ENCODE measurements at places on chromosomes 7 and 10. TPM values are rescaled to one million over a fixed set of nuclear protein-coding genes. Genes with fewer than 3 reads are reported as not detected.

The SUFU gene
- 10.8 TPM for total RNA-seq

The AKR1C3 gene
- 4.0 TPM for total RNA-seq

The KLF14 gene
- 1.1 TPM for total RNA-seq

The ACSM6 gene
- total RNA-seq, result not detected

The ZPBP gene
- not detected for total RNA-seq

The DNAH11 gene
- total RNA-seq, result 1.8 TPM

The LHFPL3 gene
- total RNA-seq, result not detected

DNA sequence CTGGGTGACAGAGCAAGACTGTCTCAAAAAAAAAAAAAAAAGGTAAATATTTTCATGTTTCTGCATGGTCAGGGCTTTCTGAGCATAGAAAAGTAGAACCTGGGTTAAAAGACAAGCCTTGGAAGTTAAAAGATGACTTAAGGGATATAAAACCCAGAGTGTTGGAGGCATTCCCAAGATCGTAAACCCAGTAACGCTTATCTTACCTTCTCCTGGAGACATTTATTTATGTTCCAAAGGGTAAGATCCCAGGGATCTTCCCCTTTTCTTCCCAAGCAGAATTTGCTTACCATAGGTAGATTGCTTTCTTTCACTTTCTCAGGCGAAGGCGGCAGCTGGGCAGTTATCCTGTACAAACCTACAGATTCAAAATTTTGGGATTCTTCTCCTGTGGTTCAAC, 22.2 kb downstream of the SUGCT start:
- no peak for DNase-seq

DNA sequence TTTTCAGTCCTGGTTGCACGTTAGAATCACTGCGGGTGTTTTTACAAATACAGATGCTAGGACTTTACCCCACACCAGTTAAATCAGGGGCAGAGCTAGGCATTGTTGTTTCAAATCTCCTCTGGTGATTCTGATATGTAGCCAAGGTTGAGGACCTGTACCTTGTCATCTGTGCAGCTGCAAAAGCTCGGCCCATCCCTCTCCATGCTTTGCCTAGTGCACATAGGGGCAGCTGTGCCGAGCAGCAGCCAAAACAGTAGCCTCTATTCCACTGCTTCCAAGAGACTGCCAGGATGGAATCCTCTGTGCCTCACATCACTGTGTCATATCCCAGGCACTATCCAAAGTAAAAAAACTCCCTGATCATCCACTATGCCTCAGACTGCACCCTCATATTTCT, 181.3 kb downstream of the CDK14 start:
- DNase-seq, result peak; percentile 51

- no peak for DNase-seq
Observed at GRCh38 chr10:116669080-116669479, 48.3 kb downstream of the PNLIPRP2 start.

DNA sequence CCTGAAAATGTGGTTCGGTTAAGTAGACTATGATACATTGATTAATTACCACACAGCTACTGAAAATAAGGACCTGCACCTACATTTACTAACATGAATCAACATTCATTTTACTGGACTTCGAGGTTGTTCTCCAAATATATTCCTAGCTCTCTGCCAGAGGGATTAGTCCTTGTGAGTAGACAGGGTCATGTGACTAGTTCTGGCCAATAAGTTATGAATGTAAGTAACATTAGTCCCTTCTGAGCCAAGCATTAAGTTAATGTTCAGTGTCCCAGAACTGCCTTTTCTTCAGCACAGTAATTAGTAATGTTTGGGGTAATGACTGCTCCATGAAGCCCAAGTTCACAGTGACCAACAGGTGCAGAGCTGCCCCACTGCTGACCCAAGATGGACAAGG, 9.2 kb downstream of the ITIH5 start:
- no peak for DNase-seq

- DNase-seq, result peak; percentile 72
Observed at GRCh38 chr7:98641646-98642500, 24.8 kb downstream of the NPTX2 start.

DNA sequence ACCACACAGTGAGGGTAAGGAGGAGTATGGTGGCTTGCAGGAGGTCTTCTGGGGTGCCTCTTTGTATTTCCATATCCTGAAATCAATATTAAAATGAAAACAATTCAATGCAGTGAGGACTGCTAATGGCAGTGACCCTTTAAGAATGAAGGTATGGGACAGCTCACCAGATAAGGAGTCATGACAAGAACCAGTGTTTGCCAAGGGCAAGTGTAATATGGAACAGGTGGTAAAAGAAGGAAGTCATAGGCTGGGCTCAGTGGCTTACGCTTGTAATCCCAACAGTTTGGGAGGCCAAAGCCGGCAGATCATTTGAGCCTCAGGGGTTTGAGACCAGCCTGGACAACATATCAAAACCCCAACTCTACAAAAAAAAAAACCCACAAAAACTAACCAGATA, 20.0 kb upstream of the LIPA start:
- DNase-seq, result no peak

DNA sequence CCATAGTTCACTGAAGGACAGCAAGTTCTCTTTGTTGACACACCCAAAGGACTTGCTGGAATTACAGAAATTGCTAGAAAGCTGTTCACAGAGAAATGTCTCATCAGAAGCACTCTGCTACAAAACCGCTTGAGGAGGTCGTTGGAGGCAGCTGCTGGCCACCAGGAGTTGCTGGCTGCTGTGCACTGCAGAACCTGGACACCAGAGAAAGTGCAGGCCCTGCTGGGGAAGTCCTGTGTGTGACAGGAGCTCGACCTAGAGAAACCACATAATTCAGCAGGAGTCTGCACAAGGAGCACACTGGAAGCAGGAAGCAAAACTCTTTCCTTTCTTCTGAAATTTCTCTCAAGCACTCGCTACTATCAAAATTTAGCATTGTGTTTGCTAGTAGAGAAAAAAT, 461.5 kb upstream of the GHITM start:
- peak; percentile 58 for DNase-seq

DNA sequence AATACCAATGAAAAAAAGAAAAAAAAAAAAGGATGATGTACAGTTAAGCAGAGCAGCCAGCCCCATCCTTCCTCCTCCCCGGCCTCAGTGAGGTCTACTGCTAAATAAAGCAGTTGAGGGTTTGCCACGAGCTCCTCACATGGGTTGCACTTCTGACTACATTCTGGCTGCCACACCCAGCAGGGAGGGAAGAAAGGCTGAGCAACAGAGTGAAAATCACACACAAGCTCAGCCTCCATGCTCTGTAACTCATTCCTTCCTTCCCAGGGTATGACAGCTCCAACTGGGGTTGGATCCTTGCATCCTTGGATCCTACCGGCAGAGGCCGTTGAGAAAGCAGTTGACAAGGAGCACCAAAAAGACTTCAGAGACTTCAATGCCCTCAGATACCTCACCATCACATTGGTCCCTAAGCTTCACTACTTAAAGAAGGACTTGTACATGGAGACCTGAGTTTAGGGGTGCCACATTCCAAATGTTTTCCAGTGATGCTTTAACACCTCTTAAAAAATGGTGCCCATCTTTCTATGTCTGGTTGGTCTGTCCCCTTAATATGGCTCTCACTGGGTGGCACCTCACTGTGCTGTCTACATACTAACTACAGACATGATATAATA, 52.9 kb upstream of the PIK3CG start:
- DNase-seq, result no peak

DNA sequence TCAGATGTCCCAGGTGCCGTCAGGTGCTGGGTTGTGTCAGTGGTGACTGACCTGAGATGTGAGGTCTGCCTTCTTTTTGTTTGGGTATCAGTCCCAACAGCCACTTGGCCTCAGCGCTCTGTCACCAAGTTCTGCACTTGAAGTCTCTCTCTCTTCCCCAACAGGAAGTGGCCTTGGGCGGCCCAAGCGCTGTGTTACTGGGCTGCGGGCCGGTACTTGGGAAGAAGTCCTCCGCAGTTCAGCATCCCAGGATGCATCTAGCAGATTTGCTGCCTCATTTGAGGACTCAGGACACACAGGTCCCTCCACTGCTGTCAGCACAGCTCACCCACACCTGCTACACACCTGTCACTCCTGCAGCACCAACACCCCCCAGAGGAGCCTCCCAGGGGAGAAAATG, 40.1 kb downstream of the LYZL2 start:
- DNase-seq, result no peak

GRCh38 chr10:50610368-50610767, 13.4 kb downstream of the SGMS1 start:
- DNase-seq, result peak; percentile 89

DNA sequence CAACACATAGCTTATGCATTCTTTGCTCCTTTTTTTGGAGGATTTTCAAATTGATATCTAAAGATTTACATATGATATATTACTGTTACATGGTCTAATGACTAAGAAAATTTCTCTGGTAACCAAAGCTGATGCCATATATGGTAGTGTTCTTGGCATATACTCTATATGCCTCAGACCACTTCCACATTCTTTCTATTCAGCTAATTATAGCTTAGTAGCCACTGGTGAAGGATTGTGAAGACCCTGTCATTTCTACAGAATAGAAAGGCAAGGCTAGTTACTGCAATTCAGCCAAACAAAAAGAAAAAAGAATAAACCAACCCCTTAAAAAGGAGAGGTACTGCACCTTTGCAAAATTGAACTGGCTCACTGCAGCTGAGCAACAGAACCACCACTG, 3.7 kb downstream of the PURB start:
- DNase-seq, result no peak

- DNase-seq, result no peak
Observed at GRCh38 chr10:107496594-107496993, 332.1 kb upstream of the SORCS1 start.

DNA sequence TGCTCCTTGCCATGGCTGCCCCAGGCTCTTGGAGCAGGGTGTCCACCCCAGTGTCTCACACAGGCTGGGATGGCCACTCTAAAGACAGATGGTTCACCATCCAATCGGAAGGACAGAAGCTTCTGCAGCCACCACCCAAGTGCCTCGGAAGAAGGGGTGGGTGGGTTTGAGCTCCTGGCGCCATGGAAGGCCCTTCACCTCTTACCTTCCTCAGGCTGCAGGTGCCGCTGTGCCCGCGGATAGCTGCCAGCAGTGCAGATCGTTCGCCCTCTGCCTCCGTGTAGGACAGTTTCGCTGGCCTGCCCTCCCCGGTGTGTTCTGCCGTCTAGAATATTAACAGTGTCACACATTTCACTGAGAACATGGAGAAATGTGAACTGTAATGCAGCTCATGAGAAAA, 243.6 kb upstream of the GRB10 start:
- no peak for DNase-seq

Data from tongue (tissue), 3 donors.